Stimulated activated CD8-positive, alpha-beta memory T cell treated with anti-CD3 and anti-CD28 coated beads, Interleukin-2, amount 100 ng/mL, for 1 hour (primary cell): ENCODE measurements at places on chromosomes 2 and 18.

DNA sequence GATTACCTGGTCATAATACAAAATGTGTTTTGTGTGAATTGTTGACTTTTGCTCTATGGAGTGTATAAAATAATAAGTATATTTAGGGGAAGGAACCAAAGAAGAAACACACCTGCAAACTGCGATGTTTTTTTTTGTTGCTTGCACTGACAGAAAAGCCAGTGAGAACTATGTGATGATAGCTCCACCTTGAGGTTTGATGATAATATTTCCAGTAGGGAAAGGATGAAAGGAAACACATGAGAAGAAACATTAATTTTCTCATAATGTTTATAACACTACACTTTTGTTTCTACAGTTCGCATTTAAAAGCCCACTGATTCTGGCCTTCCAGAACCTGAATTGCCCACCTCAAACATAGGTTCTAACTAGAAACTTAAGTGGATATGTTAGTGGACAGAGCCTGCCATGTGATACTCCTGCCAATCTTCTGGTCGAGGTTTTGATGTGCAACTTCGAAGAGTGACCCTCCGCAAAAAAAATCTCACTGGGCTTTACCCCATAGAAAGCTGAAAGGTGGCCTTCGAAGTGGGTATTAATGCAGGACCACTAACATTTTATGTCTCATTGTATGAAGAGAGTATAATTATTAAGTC, 476.4 kb upstream of the SPHKAP start:
- DNase-seq: no peak

DNA sequence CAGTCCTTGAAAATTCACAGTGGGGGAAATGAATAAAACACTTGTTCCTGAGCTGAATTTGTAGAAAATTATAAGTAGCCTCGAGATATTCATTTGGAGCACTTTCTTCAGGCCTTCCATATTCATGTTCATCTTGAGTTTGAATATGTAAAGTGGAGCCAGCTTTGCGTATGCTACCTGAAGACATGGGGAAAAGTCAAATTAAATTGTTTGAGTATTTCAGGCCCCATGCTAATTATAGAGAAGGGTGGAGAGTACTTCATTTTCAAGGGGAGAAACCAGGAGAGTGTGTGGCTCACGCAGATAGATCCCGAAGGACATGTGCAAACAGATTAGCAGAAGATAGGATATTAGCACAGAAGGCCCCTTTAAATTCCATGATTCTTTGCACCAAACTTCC, 7.7 kb downstream of the RPRM start:
- DNase-seq: no peak

- DNase-seq: no peak
Observed at GRCh38 chr2:123493687-123494086, 531.4 kb upstream of the CNTNAP5 start.

- no peak for DNase-seq
Observed at GRCh38 chr2:227877421-227878310, 6.2 kb downstream of the DAW1 start.

GRCh38 chr2:215347878-215348277, 36.0 kb downstream of the ATIC start:
- no peak for DNase-seq

GRCh38 chr2:46232860-46233259, 64.3 kb upstream of the EPAS1 start:
- no peak for DNase-seq

GRCh38 chr2:177579486-177580036, 187.0 kb downstream of the AGPS start:
- no peak for DNase-seq

DNA sequence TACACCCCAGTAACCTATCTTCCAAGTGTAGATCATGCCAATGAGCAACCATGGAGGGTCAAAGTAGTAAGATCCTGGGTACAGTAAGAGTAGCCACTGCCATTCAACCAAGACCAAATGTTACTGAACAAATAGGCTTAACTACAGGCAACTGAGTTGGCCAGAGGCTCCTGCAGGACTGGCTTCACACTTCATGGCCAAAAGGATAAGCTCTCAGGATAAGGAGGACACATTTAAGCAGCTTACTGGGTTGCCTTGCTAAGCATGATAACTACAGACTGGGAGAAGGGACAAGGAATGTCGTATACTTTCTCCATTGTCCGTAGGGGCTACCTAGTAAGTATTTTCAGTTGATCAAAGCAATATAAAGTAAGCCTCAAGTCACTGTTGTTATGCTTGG, 174.7 kb downstream of the INO80D start:
- DNase-seq: no peak

GRCh38 chr18:63887424-63887823, at the start of gene SERPINB2:
SERPINB2 (plus strand) TSS chr18:63887705; CDS start chr18:63891445, 3,740 bp downstream.
- DNase-seq: no peak

- DNase-seq: no peak
Observed at GRCh38 chr2:7880566-7880965, 801.3 kb upstream of the ID2 start.

GRCh38 chr18:44725300-44726058, 44.8 kb downstream of the SETBP1 start:
- DNase-seq: peak; percentile 30

DNA sequence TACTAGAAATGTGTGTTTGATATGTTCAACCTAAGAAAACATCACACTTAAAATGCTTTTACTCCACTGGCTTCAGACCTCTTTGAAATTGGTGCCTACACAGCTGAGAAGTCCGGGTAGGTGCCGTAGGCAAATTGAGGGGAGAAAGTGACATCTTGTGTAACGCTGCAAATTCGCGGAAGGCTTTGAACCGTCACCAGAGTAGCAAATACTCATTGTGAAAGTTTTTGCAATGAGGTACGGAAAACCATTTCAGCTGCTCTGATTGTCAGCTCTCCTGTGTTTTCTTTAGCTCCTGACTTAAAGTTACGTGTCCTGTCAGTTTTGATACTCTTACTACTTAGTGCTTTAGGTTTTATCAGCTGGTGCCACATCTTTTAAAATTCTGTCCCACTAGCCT, 224.5 kb downstream of the FAM210A start:
- no peak for DNase-seq

DNA sequence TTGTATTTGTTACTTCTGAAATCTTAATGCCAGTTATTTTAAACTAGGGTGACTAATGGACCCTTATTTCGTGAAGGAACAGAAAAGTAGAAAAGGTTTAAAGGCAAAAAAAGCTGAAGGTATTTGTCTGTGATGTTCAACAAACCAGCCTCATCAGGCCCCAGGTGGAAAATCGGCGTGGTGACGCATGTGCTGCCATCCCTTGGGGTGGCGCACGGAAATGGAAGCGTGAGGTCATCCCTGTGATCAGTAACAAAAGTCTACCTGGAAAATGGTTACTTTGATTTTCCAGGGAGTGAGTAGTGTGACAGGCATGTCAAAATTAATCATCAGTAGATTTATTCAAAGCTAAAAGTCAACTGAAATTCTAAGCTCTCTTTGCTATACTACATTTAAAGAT, 313.2 kb downstream of the GBX2 start:
- no peak for DNase-seq

GRCh38 chr18:22471546-22472131, 53.9 kb upstream of the CTAGE1 start:
- DNase-seq: no peak

DNA sequence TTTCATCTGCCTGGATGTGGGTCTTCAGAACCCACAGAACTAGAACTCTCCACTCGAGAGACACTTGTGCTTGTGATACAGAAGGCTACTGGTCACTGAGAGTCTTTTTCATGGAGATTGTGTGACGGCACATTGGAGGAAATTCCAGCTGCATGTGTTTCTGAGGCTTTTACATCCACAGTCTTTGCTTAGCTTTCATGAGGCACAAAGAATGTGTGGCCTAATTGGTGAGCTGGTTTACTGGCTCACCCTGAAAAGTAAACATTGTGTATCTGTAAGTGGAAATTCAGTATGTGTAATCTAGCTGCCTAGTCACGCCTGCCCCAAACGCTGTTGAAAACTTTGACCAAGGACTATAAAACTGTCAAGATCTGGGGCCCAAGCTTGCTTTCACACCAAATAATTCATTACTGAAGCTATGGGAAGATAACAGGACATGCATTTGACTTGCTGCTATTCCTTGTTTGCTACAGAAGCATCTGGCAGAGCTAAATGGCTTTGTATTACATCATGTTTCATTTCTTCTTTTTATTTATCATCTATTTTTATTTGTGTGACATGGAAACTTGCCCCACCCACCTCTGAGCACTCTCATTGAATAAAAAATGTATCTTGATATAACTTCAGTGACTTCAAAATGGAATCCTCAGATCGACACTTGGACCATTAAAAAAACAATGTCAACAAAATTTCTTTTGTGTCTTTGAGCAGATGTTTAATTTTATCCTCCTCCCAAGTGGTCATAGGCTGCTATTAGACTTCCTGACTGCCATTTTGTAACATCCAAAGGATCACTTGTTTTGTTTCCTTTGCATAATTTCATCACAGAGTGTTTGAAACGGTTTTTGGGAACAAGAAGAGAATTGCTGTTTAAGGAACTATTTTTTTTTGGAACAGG, 80.2 kb downstream of the EFEMP1 start:
- no peak for DNase-seq

DNA sequence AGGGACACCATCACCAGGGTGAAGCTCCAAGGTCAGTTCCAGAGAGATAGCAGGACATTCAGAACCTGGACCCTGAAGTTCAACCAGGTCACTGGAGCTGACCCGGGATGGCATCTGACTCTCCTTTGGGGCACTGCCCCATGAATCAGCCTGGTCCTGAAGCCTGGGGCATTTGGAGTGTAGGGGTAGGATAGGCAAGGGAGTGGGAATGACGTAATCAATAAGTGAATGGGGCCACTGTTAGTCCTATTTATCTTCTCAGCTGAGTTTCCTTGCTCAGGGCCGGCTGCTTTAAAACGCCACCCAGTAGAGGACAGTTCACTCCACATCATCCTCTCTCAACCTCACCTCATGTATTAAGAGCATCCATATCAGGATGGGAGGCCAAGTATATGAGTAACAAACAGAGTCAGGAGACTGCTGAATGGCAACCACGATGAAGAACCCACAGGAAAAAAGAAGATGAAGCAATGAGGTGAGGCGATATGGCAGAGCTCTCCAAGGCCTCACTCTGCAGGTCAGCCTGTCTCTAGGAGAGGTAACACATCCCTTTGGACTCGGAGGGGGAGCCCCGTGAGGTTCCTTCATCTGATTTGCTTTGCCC, 1.8 kb upstream of the RFX8 start:
- DNase-seq: no peak

DNA sequence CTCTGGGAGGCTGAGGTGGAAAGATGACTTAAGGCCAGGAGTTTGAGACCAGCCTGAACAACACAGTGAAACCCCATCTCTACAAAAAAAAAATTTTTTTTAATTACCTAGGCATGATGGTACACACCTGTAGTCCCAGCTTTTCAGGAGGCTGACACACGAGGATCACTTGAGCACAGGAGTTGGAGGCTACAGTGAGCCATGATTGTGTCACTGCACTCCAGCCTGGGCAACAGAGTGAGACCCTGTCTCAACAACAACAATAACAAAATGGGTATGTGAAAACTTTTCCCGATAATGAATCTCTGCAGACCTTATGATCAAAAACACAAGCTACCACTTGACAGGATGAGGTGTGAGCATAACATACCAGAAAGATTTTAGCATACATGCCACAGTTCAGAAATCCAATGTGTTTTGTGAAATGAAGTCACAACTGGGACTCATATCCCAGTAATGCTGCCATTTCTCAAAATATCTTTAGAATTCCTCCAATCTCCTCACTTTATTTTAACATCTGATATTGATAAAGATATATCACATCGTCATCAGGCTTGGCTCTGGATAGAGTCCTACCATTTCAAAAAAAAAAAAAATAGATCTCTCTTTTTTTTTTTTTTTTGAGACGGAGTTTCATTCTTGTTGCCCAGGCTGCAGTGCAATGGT, 74.0 kb upstream of the PELI1 start:
- DNase-seq: no peak

DNA sequence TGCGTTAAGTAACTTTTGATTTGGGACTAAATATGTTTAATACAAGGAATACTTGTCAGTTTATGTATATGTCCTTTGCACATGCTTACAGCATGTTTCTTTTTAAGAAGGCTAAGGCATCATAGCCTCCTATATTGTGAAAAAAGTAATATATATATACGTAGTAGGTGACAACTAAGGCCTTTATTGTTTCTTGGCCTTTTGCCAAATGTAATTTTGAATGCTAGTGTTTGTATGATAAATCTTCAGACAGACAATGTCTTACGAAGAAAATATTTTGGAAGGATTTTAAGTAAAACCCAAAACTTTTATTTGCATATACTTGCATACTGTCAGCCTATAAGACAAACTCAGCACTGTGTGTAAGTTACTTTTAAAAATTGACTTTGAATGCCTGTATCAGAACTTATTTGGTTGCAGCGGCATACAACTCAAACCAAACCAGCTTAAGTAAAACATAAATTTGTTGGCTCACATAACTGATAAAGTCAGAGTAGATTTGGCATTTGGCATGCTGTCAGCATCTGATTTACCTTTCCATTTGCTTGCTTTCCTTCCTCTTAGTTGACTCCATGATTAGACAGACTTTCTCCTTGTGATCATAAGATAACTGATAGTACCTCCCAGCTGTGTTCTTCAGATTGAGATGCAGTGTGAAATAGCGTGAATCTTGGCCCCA, 24.4 kb downstream of the UBE2E3 start:
- no peak for DNase-seq

GRCh38 chr2:60555066-60555782, 1.8 kb upstream of the BCL11A start:
- DNase-seq: no peak

GRCh38 chr2:53670331-53670730, 97.3 kb upstream of the CHAC2 start:
- no peak for DNase-seq

DNA sequence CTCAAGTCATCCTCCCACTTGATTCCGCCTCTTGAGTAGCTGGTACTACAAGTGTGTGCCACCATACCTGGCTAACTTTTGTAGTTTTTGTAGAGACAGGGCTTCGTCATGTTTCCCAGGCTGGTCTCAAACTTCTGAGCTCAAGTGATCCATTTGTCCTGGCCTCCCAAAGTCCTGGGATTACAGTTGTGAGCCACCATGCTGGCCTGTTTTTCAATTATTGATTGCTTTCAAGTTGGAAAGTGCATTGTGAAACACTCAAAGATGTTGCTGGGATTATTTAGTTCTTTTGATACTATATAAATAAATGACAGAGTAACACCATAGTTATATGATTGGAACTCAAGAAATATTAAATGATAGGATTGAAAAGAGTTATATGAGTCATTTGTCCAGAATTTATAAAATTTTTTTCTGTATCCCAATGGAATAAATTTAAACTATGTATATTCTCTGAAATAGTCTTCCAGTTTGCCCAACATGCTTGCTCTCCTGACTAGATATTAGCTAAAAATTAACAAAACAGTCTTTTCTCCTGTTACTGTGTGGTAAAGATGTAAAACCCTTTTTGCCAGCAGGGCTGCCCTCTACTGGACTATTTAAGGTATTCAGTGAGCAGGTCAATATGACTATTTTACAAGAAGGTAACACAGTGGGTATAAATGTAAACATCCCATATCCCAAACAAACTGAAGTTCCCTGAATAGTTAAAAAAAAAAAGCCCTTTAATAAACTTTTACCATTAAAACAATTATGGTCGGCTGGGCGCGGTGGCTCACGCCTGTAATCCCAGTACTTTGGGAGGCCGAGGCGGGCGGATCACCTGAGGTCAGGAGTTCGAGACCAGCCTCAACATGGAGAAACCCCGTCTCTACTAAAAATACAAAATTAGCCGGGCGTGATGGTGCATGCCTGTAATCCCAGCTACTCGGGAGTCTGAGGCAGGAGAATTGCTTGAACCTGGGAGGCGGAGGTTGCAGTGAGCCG, 42.7 kb downstream of the ACSL3 start:
- no peak for DNase-seq
